ENCODE measurements at places on chromosomes 1 and 21.
A peak's percentile ranks its signal among the peaks of the same experiment; 100 is the strongest.

GRCh38 chr1:77888781-77889642, 588 bp downstream of the NEXN start:
- peak; percentile 12 for DNase-seq

DNA sequence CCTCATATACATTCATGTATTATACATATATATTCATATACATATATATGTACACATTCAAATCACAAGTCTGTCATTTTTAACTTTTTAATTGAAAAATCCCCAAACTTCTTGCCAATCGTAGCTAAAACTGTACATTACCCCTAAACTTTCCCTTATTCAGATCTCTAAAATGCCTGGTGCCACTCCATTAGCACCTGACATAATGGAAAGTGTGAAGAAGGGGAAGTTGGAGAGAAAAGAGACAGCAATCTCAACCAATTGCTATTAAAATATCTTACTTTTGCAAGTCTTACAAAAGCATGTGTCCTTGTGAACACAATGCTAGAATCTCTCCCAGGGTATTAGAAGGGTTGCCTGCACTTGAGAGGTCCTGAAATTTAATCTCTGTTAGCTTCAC, 22.7 kb upstream of the PRKACB start:
- no peak for DNase-seq

- no peak for DNase-seq
These were observed 25.7 kb upstream of the PDE9A start for GRCh38 chr21:42627527-42628289.

DNA sequence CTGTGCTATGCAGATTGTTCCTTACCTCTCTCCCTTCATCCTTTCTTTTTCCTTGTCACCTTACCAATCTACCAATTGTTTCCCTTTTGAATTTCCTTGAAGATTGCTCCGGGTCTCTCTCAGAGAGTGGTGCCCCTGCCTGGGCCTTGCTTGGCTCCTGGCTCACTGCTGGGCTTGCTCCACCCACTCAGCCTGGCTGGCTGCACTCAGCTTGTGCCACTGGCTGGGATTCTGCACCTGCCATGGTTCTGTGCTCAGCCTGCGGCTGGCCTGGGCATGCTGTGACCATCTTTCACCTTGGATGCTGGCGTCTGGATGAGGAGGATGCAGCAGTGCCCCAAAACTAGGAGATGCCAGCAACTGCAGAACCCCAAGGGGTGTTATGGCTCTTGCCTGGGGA, 463.9 kb upstream of the CXADR start:
- no peak for DNase-seq

DNA sequence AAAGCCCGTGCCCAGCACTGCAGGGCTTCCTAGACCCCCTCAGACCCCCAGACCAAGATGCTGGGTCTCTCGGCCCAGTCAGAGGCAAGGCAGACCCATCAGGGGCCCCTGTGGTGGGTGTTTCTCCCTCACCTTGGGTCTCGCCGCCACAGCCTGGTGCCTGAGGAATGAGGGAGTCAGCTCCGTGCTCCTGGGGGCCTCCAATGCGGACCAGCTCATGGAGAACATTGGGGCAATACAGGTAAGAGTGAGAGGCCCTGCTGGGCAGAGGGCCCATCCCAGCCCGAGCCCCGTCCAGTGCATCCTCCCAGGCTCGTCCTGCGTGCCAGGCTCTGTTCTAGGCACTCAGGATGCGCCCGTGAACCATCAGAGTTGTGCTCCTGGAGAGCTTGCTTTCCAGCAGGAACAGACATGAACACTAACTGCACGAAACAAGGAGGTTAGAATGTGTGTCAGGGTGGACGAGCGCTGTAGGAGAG, 51.5 kb downstream of the KCNAB2 start:
- no peak for DNase-seq

- DNase-seq = no peak
These were observed 110.1 kb downstream of the VPS13D start for GRCh38 chr1:12339811-12340543.

- no peak for DNase-seq
These were observed 57.2 kb downstream of the HUNK start for GRCh38 chr21:31930001-31930400.

DNA sequence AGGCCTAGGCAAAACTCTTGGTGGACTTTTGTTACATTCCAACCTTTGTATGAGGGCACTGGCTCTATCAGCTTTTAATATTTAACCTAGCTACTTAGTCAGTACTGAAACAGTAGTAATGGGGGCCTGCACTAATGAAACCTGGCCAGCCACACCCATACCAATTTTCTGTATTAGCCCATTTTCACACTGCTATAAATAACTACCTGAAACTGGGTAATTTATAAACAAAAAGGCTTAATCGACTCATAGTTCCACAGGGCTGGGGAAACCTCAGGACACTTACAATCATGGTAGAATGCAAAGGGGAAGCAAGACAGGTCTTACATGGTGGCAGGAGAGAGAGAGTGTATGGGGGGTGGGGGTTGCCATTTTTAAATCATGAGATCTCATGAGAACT, 245.7 kb upstream of the RGS18 start:
- DNase-seq = no peak

GRCh38 chr21:42238185-42238934, 19.4 kb downstream of the ABCG1 start:
- DNase-seq = no peak

DNA sequence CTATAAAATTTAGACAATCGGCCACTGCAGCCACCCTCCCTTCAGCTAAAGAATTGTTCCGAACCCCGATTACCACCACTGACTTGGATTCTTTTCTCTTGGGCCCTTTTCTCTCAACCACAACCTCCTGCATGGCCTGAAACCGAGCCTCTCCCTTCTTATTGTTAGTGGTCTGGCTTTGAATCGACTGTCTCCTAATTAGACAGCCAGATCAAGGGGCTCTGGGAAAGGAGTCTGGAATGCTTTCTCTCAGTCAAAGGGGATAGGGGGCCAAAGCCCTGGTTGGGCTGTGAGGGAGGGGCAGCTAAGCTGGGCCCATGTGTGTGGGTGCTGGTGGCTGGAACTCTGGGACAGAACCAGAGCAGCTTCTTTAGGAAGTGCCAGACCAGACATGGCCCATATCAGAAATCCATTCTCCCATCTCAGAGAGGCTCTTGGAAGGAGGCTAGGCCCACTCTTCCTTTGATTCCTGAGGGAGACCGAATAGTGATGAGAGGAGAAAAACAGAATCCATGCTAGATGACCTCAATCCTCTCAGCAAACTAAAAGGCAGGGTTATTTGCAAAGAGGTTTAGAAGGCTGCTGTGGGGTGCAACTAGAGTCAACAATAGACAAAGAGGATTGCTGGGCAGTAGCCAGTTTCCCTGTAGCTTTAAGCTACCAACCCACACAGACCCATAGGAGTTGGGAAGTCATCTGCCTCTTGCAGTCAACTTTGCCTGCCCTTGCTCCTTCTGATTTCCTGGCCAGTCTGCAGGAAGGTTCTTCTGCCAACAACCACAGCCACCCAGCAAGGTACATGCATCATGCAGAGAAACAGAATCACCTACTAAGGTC, 117.6 kb downstream of the AK5 start:
- no peak for DNase-seq

GRCh38 chr1:19737104-19737825, 62.5 kb downstream of the TMCO4 start:
- no peak for DNase-seq

DNA sequence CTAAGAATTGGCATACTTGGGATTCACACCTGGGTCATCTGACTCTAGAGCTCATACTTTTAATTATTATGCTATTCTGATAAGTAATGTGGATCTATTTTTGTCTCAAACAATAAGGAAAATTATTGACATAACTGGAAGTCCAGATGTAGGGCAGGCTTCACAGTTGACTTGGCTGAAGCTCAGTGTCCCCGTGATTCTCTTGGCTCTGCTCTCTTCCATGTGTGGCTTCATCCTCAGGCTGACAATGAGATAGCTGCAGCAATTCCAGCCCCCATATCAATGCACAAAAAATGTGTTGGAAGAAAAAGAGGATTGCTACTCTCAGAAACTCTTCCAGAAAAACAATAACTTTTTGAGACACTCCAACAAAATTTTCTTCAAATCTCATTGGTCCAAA, 23.8 kb downstream of the HSD11B1 start:
- DNase-seq = no peak

DNA sequence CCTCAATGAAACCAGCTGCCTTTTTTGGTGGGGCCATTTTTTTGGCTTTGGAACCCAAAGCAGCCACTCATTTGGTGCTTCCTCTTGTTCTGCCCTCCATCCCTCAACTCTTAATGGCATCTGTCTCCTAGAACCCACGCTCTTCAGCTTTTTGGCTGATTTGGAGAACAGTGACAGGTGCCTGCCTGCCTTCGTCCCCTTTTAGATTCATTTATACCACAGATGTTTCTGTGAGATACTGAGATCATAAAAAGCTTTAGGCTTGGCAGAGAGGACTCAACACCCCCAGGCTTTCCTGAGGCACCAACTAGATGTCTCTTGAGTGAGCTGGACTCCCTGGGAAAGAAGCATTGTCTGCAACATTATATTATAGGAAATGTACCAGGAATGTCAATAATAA, 20.4 kb upstream of the YTHDF2 start:
- DNase-seq = no peak

DNA sequence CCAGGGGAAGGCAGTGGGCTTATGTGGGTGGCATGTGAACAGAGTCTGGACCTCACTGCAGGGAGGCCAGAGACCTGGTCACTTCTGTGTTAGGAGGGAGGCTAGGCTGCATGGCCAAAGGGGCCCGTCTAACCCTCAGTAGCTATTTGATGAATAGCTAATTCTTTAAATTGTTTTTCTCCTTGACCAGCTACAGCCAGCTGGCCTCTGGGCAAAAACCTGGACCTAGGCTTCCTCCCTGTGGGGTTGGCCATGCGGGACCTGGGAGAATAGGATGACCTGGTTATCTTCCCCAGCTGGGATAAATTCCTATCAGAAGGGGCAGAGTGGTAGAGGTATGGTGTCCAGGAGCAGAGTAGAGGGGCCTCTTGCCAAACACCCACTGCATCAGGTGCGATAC, 79.4 kb downstream of the TNR start:
- DNase-seq = no peak

DNA sequence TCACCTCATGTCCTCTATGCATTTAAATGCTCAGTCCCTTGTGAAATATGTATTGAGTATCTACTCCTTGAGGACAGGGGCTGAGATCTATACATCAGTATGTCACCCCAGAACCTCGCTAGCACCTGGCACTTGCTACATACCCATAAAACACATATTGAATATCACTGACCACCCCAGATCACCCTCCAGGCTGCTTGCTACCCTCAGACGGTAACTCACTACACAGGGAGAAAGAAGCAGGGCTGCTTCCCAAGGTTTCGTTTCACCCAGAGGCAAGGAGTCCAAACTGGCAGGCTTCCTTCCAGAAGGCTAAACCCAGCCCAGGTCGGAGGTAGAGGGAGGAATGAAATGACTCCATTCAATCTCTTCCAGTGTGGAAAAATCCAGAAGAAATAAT, 8.5 kb downstream of the INKA2 start:
- DNase-seq = no peak

GRCh38 chr1:108557296-108557695, 2.6 kb upstream of the EEIG2 start:
- no peak for DNase-seq

GRCh38 chr21:42599962-42600361, 53.5 kb upstream of the PDE9A start:
- DNase-seq = no peak

DNA sequence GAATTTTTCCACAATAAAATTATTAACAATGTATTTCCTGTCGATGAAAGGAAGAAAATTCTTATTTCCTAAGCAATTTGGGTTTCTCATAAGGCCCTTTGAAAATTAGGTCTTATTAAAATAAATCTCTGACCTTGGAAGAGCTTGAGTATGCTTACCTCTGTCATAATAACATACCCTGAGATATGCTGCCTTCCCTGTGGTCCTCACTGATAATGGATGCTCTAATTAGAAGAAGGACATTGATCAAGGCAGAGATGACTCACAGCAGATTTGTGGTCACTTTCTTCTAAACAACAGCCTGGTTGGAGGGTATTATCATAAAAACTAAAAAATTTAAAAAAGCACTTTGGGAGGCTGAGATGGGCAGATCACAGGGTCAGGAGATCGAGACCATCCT, 217.8 kb downstream of the GRIK1 start:
- DNase-seq = no peak

DNA sequence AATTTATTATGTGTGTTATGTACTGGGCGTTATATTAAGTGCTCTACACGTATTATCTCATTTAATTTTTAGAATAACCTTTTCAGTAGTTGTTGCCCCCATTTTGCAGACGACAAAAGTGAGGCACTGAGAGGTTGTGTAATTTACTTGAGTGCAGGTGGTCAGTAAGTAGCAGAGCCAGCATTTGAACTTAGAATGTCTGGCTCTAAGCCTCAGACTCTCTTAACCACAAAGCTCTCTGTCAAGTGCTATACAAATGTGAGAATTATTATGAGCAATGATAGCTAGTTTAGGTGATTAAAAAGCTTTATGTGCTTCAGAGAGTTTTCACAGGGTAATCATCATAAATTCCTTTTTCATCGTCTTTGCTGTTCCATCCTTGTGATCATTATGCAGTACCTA, 96.3 kb upstream of the UBE2U start:
- no peak for DNase-seq

GRCh38 chr1:192550922-192551534, 24.5 kb upstream of the RGS1 start:
- DNase-seq = no peak

DNA sequence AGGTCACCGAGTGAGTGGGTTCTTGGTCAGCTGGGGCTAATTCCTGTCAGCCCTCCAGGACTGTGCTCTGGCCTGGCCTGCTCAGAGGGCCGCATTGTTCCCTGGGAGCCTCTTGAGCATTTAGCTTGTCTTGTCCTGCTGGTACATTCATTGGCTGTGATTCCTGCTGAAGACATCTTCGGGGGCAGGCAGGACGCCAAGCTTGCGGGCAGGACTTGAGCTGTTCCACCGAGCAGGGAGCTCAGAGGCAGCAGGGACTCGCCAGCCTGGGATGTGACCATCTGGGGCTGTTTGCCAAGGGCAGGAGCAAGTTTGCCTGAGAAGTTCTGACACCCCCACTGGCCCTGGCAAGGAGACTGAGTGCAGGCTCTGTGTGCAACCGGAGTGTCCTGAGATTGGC, 7.0 kb upstream of the SLC26A9 start:
- no peak for DNase-seq

GRCh38 chr1:65166572-65167305, 18.7 kb downstream of the AK4 start:
- no peak for DNase-seq

GRCh38 chr1:177871613-177872307, 98.1 kb downstream of the SEC16B start:
- DNase-seq = no peak

- no peak for DNase-seq
These were observed 48.4 kb downstream of the COLGALT2 start for GRCh38 chr1:183989078-183989577.

DNA sequence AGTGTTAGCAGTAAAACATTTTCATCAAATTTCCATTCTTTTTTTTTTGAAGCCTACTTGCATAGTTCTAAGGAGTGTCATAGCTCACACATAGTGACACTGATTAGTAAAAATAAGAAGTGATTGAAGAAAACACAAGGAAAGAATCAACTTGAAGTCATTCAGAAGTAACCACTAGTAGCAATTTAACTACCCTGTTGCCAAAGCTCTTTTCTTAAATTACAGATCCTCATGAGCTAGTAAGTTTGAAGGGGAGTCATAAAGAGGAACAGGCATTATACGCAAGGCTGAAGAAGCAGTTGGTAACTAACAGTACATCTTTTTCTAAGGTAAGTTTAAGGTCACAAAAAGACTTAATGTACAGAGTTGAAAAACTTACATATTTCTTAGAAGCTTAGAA, 332.2 kb downstream of the CHRM3 start:
- DNase-seq = no peak

GRCh38 chr1:212819726-212820125, 27.7 kb downstream of the SPATA45 start:
- no peak for DNase-seq

- no peak for DNase-seq
These were observed 35.8 kb upstream of the JAK1 start for GRCh38 chr1:65002156-65002507.

All from stimulated activated CD4-positive, alpha-beta T cell treated with anti-CD3 and anti-CD28 coated beads, TNF-alpha, amount 100 ng/mL, for 24 hours (primary cell).